C1 segment of cervical spinal cord (tissue), 14 donors: ENCODE measurements at places on chromosomes 2 and 18.

- DNase-seq = no peak
Measured at GRCh38 chr2:208186465-208186864, 3.4 kb downstream of the C2orf80 start.

- DNase-seq = no peak
Measured at GRCh38 chr2:151786483-151786882, 41.7 kb downstream of the ARL5A start.

GRCh38 chr2:166091439-166091838, 36.4 kb downstream of the SCN1A start:
- DNase-seq = no peak

- DNase-seq = no peak
Measured at GRCh38 chr2:218623366-218623705, 15.6 kb downstream of the PLCD4 start.

DNA sequence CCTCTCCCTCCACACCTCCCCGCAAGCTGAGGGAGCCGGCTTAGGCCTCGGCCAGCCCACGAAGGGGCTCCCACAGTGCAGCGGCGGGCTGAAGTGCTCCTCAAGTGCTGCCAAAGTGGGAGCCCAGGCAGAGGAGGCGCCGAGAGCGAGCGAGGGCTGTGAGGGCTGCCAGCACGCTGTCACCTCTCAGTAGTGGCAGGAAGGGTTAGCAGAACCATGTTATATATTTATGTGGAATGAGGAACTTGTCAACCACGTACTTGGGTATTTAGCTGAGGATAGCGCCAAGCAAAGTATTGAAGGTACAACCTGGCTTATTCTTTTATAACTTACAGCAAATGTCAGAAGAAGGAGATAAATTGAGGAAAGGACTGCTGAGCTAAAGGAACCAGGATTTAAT, 144.1 kb upstream of the MGAT5 start:
- DNase-seq = no peak

DNA sequence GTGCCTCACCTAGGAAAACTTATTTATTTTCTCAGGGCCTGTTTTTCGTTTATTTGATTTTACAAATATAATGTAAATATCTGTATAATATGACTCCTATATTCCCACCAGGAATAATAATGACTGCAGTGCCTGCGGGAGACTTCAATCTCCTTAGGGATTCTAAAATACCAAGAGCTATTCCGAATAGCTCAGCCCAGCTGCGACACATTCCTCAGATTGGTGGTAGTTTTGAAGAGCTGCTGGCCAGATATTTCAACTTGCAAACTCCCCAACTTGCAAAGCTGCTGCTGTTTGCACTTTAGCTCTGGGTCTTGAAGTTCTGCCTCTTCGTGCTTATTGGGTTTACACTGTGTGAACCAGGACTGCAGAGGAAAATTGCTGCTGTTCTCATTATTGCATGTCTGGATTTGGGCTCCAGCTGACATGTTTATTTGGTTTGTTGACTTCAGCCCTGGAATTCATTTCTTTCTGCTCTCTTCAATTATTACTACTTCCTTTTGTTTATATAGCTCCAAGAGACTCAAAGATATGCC, 480.2 kb upstream of the CHST9 start:
- no peak for DNase-seq
